Activated CD4-positive, alpha-beta T cell treated with anti-CD3 and anti-CD28 coated beads, Interleukin-2, amount 50 U/mL, for 48 hours (primary cell): ENCODE measurements at places on chromosomes 12 and 14.

- DNase-seq = peak; percentile 18
Observed at GRCh38 chr14:75088566-75089373, 19.3 kb downstream of the ZC2HC1C start.

- no peak for DNase-seq
Observed at GRCh38 chr14:71289536-71289935, 382.3 kb downstream of the PCNX1 start.

DNA sequence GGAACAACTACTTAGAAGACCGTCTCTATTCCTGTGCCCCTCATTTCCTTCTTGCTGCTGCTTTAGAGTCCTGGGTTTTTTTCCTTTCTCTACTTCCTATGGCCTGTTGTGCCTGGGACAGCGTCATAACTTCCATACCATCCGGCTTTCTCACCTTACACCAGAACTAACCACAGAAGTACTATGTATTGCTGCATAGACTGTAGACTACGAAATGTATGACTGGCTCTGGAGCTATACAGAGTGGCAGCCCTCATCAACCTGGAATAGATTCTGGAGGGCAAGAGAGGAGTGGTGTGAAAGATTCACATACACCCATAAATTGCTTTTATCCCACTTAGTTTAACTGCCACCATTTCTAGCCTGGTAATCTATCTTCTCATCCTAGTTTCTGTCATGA is 16.9 kb upstream of the SRP54 start:
- DNase-seq = no peak

- no peak for DNase-seq
Observed at GRCh38 chr14:56154321-56154720, 36.1 kb downstream of the PELI2 start.

DNA sequence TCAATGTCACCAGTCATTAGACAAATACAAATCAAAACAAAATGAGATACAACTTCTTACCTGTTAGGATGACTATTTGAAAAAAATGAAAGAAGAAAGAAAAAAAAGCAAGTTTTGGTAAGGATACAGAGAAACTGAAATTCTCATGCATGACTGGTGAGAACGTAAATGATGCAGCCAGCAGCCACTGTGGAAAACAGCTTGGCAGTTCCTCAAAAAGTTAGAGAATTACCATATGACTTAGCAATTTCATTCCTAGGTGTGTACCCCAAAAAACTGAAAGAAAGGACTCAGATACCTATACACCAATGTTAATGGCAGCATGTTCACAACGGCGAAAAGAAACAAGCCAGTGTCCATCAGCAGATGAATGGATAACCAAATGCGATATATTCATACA is 26.6 kb downstream of the NINJ2 start:
- DNase-seq = no peak

GRCh38 chr12:90013409-90013808 is 304.8 kb upstream of the ATP2B1 start:
- no peak for DNase-seq

- DNase-seq = no peak
Observed at GRCh38 chr14:25622763-25623162, 572.8 kb upstream of the STXBP6 start.

DNA sequence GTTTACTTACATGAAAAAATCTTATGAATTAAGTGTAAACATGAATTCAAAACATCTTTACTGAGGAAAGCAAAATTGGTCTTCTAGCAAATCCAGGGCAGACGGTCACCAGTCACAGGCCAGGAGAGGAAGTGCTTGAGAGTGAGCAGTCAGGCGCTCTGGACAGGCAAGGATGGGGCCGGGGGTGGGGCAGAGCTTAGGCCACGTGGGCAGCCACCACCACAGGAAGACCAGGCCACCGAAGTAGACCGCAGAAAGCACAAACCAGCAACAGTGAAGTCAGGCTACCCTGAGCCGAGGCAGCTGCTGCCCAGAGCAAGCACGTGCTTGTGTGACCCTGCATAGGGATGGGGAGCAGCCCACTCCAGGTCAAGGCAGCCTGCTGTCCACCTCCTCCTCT is 33.5 kb downstream of the SLC6A12 start:
- DNase-seq = no peak

DNA sequence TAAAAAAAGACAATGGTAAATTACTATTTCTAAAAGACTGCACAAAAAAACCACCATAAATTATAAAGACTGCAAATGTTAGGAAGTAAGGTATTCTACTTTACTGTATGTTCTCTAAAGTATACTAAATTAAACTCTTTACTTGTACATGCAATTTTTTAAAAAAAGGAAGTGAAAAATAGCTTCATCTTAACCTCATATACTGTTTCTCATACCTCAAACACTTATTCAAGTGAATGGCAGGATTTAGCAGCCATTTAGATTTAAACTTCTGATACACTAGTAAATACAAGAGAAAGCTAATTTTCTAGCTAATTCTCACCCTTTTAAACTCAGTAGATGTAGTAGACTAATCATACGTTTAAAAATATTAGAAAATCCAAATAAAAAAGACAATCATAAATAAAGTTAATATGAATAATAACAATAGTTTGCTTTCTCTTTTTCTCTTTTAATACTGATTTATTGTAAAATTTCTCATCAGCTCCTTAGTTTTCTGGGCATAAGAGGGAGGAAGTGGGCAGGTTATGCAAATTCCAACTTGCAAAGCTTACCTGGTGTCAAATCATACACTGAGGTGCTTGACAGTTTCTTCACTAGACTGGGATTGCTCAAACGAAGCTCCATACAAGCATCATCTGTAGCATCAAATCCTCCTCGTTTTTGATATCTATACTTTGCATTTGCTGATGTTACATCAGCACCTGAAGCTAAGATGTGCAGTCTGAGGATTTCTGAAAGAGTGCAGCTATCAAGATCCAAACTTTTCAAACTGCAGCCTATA is 71.0 kb upstream of the CFL2 start:
- no peak for DNase-seq

- no peak for DNase-seq
Observed at GRCh38 chr14:60356386-60356785, 107.4 kb downstream of the PPM1A start.

- DNase-seq = no peak
Observed at GRCh38 chr12:102197789-102198188, at the start of gene PMCH. Gene PMCH, minus strand, starts transcription at chr12:102197833. Its CDS starts 63 bp downstream, at chr12:102197770.

DNA sequence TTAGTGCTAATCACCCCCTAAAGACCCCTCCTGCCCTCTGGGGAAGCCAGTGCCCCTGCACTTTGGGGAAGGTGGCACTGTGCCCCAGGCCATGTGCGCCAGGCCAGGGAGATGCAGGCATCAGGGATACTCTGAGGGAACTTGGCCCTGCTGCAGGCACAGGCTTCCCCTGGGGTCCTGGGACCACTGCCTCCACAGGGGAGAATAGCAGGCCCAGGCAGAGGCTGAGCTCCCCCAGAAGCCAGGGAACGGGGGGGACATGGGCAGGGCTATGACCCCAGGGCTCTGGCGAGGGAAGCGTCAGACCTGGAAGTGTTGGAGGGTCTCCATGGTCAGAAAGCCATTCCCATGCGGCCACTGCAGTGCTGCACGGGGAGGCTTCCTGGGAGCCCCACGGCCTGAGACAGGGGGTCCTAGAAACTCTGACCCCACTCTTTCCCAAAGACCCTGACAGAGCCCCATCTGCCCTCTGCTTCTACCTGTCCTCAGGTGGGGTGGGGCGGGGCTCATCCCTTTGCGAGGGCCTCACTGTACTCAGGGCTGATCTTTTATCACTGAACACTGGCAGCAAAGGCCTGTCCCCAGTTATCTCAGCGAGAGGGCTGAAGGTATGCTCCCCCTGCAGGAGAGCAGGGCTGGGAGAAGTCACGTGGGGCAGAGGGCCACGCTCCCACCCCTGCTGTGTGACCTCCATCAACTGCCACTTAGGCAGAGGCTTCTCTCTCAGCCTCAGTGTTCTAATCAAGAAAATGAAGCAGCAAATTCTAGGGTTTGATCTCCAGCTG is 160.0 kb downstream of the CALM1 start:
- DNase-seq = no peak

DNA sequence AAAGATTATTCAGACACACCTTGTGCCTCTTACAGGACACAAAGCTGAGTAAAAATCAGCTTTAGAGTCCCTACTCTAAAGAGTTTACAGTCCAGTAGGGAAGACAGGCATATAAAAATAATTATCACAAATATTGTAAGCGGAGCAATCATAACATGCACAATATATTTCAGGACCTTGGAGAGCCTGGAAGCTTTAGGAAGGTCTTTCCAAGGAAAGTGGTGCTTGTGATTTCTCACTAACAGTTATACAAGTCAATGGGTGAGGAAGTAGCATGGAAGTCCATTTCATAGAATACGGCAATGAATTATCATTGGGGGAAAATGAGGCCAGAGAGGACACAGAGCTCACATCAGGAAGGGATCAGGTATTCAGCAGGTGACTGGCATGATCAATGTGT is 268.3 kb downstream of the C12orf50 start:
- no peak for DNase-seq

GRCh38 chr14:47660158-47660557 is 15.2 kb downstream of the MDGA2 start:
- DNase-seq = no peak

- DNase-seq = no peak
Observed at GRCh38 chr14:70804556-70805162, 4.7 kb downstream of the MAP3K9 start.

- DNase-seq = peak; percentile 55
Observed at GRCh38 chr14:31025367-31026076, at the start of gene AP4S1. Gene AP4S1, plus strand, starts transcription at chr14:31025649. Its CDS starts 40,548 bp downstream, at chr14:31066197.

GRCh38 chr12:109065154-109065852 is 12.9 kb downstream of the USP30 start:
- no peak for DNase-seq

DNA sequence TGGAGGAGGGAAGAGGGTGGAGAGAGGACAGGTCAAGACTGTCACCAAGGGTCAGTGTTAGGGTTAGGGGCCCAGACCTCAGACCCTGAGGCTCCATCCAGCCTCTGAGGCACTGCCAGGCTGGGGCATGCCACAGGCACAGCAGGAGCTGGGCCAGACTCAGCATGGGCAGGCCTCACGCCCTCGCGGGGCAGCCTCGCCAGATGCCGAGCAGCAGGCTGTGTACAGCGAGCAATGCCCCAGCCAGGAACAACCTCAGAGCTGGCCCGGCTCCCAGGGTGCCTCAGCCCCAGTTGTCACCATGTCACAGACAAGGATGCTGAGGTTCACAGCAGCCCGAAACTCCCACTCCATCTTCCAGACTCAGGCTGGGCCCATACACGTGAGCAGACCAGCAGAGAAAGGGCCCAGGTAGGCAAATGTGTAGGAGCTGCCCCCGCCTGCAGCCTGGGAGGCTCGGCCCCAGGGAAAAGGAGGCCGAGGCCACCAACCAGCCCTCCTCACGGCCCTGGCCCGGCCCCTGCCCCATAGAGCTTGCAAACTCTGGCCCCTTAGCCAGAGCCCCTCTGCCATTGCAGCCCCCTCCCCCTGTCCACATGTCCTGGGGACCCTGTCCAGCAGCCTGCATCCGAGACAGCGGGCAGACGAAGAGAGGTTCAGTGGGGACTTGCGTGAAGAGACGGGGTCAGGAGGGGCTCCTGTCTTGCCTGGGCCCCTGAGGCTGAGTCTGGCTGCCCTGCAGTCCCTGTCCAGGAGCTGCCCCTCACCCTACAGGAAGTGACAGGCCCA is 7.5 kb downstream of the C14orf180 start:
- no peak for DNase-seq

DNA sequence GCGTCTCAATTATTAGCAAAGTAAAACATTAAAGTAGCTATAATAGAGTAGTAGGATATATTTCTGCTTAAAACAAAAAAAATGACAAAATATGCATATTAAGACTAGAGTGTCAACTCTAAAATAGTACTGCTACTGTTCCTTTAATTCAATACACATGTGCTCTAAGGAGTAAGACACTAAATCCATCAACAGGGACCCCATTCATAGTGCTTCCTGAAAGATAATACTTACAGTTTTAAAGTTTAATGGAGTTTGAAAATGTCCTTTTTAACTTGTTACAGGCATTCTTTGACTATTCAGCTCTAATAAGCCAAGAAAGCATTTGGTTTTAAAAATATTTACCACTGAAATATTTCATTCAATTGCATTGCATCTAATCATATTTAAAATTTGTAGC is 145.2 kb downstream of the ADAMTS20 start:
- no peak for DNase-seq

DNA sequence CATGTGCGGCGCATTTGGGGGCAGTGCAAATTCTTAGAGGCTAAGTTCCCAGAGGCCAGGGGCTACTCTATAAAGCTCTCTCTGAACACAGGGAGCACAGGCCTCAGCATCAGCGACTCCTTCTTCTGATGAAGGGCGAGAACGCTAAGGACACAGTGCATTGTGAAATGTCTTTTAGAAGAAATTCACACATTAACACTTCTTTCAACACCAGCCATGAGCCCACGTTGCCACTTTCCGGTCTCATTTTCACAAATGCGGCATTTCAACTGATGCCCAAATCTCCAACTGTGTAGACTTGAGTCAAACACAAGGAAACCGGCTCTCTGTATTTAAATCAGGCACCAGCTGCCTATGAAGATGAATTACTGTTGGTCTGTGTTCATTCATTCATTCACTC is 162.0 kb downstream of the FOXN3 start:
- no peak for DNase-seq

- DNase-seq = no peak
Observed at GRCh38 chr12:17640615-17641014, 449.4 kb downstream of the RERGL start.

- DNase-seq = no peak
Observed at GRCh38 chr14:105171004-105171673, 2.6 kb upstream of the JAG2 start.

DNA sequence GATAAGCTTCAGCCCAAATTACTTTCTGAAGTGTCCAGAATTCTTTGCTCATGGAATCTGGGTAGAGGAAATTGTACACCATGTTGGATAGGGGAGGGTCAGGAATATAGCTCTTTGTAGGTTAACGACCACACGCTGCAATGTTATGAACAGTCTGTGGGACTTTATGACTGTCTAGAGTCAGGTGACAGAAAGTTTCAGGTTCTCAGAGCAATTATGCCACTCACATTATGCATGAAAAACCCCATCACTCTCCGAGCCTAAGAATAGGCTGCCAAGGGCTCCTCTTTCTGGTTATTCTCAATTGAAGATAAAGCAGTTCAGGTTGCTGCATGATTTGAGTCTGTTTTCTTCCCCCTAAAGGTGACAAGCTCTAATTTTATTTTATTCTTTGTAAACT is 430.9 kb downstream of the ATP23 start:
- no peak for DNase-seq

GRCh38 chr12:24470050-24470449 is 478.9 kb downstream of the BCAT1 start:
- DNase-seq = no peak

DNA sequence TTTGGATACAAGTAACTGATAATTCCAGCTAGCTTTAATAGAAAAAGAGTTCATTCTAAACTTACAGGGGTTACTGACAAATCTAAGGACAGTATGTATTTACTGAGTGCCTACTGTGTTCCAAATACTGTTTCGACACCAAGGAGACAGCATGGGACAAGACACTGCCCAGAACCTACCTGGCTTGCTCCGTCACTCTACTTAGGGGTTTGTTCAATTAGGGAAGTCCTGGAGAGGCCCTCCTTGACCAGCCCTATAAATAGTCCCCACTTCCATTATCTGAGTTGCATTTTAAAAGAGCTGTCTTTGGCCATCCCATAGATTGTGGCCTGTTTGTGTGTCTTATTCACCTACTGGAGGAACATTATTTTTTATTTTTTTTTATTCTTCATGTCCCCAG is 129.5 kb upstream of the ATF1 start:
- DNase-seq = no peak
